ENCODE measurements at places on chromosomes 3 and 15. TPM values are rescaled to one million over a fixed set of nuclear protein-coding genes. Genes with fewer than 3 reads are reported as not detected.

The GOLGA8J gene
- total RNA-seq = 0.06 TPM

The RPUSD2 gene
- 17.0 TPM for total RNA-seq

The CLDN18 gene
- not detected for total RNA-seq

The CHRNA5 gene
- 34.6 TPM for total RNA-seq

The GABRR3 gene
- not detected for total RNA-seq

The GATA2 gene
- total RNA-seq = 5.0 TPM

The DAZL gene
- total RNA-seq = not detected

The FAM81A gene
- 12.7 TPM for total RNA-seq

The SLC24A5 gene
- total RNA-seq = not detected

The MBD4 gene
- total RNA-seq = 26.4 TPM

The FSTL1 gene
- 71.1 TPM for total RNA-seq

All from A549 treated with CORT108297 at 1 μM for 4 hours (cell line).